ENCODE measurements at places on chromosomes 6 and 20.

DNA sequence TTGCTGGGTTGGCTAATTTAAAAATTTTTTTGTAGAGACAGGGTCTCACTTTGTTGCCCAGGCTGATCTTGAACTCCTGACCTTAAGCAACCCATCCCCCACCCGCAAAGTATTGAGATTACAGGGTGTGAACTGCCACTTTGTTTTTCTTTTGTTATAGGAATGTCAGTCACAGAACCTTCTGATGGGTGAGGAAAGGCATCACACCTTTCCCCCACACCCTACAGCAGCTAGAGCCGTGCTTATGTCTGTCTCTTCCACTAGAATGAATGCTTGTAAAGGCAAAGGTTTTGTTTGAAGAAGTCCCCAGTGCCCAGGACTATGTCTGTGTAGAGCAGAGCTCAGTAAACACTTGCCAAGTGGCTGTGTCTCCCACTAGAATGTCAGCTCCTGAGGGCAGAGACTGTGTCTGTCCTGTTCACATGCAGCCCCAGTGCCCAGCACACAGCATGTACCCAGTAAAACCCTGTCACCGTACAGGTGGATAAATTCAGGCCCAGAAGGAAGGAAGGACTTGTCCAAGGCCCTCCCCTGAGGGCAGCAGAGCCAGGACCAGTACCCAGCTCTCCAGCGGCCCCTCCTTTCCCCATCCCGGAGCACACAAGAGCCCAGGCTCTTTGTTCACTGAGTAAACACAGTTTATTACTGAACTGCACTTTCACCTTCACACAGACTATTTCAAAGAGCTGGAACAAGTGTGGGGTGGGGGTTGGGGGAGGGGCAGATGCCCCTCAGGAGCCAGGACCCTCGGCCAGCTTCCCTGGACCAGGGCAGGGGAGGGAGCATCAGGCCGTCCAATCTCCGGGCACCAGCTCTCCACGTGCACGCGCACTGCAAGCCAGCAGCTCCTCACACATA lies 26.4 kb downstream of the COX4I2 start:
- no peak for DNase-seq

- DNase-seq, result no peak
These were observed 859.4 kb downstream of the MAFB start for GRCh38 chr20:39829661-39830060.

- no peak for DNase-seq
These were observed 148.8 kb downstream of the PREX1 start for GRCh38 chr20:48679011-48679410.

DNA sequence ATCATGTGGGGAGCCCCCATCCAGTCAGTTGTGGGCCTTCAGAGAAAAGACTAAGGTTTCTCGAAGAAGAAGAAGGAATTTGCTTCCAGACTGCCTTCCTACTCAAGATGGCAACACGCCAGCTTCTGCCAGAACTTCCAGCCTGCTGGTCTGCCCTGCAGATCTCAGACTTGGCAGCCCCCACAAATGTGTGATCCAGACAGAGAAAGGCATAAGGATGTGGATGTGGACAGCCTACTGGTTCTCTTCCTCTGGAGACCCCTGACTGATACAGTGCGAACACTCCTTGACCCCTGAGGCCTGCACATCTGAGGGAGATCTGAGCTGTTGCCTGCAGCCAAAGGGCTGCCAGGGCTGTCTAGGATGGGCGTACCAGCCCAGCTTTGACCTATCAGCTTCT lies 8.6 kb downstream of the GABRR1 start:
- no peak for DNase-seq

DNA sequence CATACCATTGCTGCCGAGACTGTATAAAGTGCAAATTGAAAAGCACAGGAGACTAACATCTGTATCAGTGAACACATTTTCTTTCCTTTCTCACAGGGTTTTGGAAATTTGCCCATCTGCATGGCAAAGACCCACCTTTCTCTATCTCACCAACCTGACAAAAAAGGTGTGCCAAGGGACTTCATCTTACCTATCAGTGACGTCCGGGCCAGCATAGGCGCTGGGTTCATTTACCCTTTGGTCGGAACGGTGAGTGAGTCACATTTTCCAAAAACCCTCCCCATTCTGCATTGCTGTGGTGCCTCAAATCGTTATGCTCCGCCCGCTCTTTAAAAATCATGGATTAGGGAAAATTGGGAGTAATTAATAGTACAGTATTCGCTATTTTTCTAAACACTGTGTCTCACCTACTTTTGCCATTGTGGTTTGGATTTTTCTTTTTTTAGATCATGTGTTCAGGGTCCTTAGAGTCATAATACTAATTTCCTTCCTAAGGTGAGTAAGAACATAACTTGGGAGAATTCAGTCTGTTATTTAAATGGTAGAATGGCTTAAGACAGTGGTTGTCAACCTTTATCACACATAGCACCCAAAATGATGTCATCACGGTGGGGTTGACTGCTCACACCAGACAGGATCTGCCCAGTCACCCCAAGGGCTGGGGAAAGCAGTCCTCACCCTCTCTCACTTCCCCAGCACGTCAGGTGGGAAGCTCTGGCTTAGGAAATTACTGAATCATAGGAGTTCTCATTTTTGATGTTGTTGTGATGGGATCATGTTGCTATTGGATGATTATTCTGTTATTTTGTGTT lies 171.6 kb downstream of the MTHFD1L start:
- DNase-seq, result no peak

DNA sequence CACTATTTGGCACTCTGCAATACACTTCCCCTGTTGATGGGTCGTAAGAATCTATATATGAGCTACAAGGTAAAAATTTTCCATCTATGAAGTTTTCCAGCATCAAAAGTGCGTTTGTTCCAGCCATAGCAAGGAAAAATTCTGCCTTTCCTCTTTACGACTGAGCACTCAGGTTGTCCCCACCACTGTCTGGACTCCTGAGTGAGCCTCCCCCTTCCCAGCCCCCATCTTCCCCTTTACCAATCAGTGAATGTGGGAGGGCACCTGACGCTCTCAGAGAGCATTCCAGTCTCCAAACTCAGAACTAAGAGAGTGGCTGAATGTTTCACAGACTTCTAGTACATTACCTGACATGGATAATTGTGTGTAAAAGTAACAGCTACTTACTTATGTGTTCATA lies at the start of gene ALDH8A1:
Gene ALDH8A1, minus strand, starts transcription at position 175 of the 400 bp plus-strand sequence. Its CDS starts 48 bp downstream, at position 127.
- no peak for DNase-seq

DNA sequence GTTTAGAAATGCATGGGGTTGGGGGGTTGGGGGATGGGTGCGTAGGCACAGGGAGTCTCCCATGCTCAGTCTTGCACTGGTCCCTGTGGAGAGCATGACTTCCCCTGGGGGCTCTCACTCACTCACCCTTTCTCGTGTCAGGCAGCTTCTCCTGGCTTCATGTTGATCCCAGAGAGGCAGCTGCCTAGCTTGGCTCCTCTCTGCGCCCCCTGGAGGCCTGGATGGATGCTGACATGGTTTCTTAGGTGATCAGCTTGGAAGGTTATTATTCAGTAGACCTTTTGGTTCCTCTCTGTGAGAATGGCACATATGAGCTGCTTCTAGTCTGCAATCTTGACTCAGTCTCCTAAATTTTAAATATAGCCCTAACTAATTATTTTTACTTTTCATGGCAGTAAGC lies 109.3 kb upstream of the FAM83B start:
- peak; percentile 2 for DNase-seq

DNA sequence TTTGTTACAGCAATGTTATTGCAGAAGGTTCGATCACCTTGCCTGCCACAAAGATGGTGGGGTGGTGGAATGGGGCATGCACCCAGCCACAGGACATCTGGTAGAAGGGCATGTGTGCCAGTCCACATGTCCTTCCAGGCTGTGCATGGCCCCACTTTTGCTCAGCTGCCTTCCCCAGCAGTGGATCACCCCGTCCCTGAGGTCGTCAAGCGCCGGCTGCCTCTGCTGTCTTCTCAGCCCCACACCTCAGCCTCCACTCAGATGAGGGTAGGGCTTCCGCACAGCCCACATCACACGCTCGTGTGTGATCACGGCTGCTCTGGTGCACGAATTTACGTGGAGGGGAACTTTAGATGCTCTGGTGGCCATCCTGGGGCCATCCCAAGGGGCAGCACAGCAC lies 109.5 kb upstream of the PMEPA1 start:
- no peak for DNase-seq

- no peak for DNase-seq
These were observed 158.7 kb downstream of the SYNE1 start for GRCh38 chr6:152478377-152479010.

- no peak for DNase-seq
These were observed 428.4 kb upstream of the MARCKS start for GRCh38 chr6:113428702-113429101.

DNA sequence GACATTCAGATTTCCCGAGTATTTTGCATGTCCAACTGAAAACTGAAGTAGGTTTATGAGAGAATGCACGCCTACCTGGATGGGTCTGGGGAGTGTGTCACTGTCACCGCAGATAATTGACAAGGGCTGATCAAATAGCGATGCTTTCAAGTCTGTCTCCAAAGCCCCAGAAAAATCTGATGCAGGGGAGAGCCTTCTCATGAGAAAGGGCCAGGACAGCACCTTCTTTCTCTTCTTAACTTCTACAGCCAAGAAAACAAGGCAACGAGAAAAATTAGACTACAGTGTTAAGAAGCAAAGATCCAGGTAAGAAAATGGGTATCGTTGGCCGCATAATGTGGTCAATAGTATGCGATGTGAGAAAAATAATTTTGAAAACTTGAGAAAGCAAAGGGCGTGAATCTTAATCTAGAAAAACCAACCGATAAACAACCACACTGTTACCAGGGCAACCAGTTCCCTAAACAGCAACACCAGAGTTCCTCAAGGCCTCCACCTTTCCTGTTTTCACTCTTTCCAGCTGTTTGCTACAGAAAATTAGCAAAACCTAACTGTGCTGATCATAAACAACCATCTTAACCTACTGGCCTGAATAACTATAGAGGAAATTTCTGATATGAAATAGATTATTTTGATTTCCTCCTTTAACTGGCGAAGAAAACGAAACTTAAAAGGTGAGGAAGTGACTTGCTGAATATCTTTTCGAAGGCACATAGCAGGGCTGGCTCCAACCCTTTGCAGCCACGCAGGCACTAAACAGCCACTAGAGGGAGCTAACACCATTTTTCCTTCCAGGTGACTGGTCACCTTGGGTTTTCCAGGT lies 2.6 kb downstream of the TAGAP start:
- peak; percentile 64 for DNase-seq

DNA sequence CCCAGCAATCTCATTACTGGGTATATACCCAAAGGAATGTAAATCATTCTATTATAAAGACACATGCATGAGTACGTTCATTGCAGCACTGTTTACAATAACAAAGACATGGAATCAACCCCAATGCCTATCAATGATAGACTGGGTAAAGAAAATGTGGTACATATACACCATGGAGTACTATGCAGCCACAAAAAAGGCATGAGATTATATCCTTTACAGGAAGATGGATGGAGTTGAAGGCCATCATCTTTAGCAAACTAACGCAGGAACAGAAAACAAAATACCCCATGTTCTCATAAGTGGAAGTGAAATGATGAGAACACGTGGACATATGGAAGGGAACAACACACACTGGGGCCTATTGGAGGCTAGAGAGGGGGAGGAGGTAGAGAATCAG lies 115.7 kb downstream of the NUS1 start:
- DNase-seq, result no peak

DNA sequence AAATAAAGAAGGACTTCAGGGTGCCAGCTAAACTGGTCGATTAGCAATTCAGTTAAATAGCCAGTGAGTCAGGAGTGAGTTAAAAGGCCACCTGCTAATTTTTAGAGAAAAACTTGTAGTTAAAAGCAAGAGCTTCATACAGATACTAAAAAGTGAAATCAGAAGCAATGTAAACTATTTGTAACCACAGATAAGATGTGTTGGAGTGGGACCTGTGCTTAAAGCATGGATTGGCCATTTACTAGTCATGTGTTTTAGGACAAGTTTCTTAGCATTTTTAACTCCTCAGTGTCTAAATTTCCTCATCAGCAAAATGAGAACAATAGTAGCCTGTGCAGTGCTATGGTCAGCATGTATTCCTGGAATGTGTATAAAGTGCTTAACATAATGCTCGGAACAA lies 23.8 kb upstream of the HDDC2 start:
- DNase-seq, result no peak

DNA sequence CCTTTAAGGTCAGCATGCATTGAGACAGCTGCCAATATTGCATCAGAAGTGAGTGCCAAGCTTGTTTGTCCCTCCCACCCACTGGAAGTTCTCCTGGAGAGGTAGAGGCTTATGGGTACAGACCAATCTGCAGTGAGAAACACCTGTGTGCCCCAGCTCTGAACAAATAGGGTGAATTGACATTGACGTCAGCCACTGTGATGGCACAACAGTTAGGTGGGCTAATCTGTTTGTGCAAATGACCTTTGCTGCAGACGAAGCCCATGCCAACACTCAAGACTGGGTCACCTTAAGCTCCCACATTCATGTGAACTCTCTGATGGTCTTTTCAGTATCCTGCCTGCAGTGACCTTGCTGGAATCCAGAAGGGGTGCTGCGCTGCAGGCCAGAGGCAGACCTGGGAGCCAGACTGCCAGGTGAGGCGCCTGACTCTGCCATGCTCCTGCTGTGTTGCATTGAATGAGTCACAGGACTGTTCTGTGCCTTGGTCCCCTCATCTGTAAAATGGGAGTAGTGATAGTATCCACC lies 99.9 kb downstream of the ALDH8A1 start:
- DNase-seq, result no peak

DNA sequence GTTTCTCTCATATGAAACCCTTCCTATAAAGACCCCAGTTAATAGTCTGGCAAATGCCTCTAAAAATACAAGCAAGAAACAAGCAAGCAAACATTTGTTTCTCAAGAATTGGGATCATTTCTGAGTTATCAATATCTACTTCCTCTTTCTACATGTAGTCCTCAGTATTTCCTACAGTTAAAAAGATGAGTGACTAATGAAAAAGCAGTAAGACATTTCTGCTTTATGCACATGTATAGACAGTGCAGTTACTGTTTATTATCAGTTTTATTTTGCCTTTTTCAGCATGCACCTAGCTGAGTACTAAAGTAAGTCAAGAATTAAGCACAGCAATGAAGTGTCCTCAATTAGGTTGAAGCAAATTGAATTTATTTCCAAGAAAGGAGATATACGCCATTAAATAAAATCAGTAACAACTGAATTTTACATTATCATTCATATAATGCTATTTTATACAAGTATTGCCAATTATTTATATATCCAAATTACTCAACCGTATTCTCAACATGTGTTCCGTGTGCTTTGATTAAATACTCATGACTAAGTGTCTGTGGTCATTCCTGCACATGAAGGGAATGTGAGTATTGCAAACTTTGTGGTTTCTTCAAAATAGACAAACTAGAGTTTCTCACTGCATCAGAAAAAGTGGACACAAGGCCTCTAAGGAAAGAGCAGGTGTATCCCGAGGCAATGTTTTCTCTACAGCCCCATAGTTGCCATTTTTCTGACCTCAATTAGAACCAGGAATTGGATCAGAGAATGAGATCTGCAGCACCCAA lies 159.3 kb upstream of the MARCKS start:
- peak; percentile 78 for DNase-seq

Measured in GM03348 (cell line).